Stimulated activated CD4-positive, alpha-beta T cell treated with anti-CD3 and anti-CD28 coated beads, Interleukin-1b, Interleukin-23, amount 100 ng/mL, for 48 hours (primary cell): ENCODE measurements at places on chromosomes 7 and 10.

GRCh38 chr10:67520924-67521520 is 175.0 kb downstream of the CTNNA3 start:
- DNase-seq = peak; percentile 6

GRCh38 chr7:155865830-155866525 is 53.7 kb upstream of the SHH start:
- no peak for DNase-seq

DNA sequence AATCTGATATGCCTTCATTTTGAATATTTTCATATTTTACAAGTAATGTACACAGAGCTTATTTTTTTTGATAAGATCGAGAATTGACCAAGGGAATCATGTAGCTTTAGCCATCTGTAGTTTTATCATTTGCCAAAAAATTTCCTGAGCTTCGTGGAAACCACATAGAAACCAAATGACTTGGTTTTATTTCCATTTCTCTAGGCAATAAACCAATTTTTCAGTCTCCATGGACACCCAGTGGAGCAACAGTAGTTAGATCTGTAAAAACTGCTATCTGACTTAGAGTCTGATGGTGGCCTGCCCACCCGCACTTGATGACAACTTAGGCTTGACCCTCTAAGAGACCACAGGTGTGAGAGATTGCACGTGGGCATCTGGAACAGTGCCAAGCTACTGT is 127.8 kb upstream of the CDK6 start:
- no peak for DNase-seq

GRCh38 chr7:155540553-155540952 is 5.8 kb downstream of the CNPY1 start:
- DNase-seq = no peak

- DNase-seq = no peak
Measured at GRCh38 chr10:132774181-132774901, 11.6 kb downstream of the NKX6-2 start.

DNA sequence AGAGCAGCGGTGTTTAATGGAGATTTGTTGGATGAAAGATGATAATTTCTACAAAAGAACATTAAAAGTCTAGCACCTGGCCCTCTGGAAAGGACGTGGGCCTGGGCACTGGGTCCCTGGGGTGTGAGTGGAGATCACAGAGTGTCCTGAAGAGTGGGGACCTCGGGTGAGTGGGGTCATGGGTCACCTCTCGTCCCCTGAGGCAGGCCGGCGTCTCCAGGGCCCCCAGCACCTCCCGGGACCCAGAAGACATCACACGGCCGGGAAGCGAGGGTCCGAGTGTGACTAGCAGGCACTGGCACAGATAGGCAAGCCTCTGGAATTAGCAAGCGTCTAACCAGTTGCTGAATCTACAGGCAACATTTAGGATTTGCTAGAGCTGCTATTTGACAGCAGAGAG is 257.2 kb downstream of the MAD1L1 start:
- DNase-seq = no peak

DNA sequence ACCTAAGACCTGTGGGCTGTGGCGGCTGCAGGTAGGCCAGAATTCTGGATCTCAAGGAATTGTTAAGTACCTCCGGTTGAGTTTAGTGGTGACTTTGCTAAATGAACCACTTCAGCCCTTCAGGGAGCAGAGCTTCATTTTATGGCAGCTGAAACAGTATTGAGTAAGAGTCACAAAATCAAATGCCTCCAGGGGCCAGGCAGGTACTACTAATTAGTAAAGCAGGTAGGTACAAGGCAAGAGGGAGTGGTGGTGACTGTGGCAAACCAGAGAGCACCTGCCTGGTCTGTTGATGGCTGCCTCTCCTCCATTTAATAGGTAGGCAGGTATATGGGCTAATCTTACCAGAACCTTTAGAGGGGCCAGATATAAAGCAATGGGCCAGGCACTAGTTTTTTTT is 118.8 kb downstream of the EMX2 start:
- no peak for DNase-seq

DNA sequence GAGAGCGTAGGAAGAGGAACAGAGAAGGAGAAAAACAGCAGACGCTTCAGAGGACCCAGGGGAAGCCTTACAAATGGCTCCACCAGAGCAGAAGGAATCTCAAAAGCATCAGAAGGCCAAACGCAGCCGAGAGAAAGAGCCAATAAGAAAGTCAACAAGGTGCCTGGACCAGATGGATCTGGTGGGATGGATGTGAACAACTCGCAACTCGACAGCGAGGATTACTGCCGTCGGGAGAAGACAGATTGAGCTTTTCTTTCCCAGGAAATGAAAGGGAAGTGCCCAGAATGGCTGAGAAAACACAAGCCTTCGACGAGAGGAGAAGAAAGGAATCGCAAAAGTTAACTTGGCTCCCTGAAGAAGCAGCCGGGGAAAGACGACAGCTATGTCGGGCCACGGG is 132.8 kb upstream of the MGMT start:
- no peak for DNase-seq

- no peak for DNase-seq
Measured at GRCh38 chr7:49707891-49708290, 65.5 kb upstream of the VWC2 start.

GRCh38 chr7:105257338-105257737 is 131.4 kb downstream of the SRPK2 start:
- no peak for DNase-seq

GRCh38 chr7:234708-235553 is 42.6 kb downstream of the FAM20C start:
- no peak for DNase-seq

DNA sequence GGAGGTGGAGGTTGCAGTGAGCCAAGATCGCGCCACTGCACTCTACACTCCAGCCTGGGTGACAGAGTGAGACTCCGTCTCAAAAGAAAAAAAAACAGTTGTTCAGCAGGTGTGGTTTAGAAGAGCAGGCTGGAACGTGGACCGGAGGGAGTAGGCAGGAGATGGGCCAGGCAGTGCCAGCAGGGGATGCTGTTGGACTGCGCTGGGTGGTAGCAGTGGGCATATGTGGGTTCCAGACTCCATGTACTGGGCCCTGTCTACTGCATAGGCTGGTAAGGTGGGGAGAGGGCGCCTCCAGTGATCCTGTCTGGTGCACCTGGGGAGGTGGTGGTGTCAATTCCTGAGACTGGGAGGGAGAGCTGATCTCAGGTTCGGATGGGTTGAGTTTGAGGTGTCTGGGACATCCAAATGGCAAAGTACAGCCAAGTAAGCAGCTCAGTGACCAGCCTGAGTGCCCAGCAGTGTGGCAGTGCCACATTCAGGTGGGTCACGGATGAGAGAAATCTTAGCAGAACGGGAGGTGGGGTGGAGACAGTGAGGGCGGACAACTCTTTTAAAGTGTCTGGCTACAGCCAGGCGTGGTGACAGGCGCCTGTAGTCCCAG is 25.9 kb downstream of the SFXN4 start:
- peak; percentile 28 for DNase-seq

GRCh38 chr7:139855498-139856270 is 26.6 kb downstream of the TBXAS1 start:
- DNase-seq = no peak

- DNase-seq = no peak
Measured at GRCh38 chr7:27614095-27614494, 48.6 kb downstream of the HIBADH start.

DNA sequence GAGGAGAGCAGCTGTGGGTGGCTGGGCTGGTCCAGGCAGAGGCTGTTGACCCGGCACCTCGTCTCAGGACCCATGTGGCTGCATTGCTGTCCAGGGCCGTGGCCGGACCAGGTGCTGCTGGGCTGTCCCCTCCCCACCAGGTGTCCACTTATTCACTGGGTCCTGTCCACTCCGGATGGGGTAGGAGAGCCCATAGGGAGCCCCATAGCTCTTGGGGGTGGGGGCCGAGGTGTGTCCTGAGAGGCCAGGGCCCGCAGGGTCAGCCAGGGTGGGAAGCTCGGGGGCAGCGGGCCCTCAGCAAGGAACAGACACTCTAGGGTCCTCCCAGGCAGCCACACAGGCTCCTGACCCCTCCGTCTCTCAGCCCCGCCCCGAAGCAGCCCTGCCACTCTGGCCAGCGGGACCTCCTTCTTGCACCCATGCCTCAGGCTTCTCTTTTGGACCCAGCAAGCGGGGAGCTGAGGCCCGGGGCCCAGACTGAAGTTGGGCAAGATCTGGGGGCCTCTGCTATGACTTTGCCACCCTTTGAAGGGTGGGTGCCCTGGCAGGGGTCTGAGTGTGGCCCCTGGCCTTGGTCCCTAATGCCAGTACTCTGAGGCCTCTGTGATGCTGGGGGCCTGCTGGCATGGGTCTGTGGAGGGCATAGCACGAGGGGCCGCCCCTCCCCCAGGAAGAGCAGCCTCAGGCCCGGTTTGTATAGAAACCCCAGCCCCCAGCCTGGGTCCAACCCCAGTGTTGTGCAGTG is 86.4 kb downstream of the NKX6-2 start:
- no peak for DNase-seq

DNA sequence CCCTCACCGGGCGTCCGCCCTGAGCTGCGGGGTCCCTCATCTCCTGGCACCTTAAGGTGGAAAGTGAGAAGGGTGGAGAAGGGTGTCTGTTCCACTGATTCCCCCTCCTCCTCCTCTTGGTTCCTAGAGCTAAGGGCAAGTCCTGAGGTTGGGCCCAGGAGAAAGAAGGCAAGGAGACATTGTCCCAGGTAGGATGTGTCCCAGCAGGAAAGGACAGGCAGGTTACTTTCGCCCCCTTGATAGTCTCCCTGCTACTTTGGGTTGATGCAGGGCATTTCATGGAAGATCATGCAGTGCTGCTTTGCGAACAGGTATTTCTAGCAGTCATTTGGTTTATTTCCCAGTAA is 582 bp downstream of the STEAP2 start:
- DNase-seq = no peak

- no peak for DNase-seq
Measured at GRCh38 chr10:598415-599170, 90.9 kb downstream of the DIP2C start.

DNA sequence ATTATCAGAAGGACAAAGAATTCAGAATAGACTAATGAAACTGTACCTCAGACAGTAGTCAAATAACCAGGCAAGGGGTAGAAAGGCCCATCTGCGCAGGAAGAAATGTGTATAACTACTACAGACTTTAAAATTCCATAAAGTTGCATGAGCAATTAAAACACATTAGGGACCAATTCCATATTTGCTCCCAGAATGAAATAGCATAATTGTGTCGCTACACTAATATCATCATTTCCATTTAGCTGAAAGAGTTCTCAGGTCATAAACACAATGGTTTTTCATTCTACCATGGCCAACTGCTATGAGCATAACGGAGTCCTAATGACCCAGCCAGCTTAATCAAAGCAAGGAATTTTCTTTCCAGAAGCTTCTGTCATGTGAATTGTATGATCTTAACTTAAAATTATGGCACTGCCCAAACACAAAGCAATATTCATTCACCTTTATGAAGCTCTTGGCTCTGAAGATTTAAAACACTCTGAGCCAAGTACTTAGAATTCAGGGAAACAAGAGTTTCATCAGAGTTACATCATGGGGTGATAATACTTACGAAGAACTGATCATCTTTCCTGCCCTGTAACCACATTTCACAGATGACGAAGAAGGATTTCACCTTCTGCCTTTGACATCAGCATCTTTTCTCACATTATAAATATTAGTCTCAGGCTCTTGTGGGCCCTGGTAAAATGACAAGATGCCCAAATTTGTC is 98.1 kb upstream of the DOCK1 start:
- DNase-seq = no peak

- DNase-seq = no peak
Measured at GRCh38 chr10:10330418-10330817, 687.3 kb upstream of the CELF2 start.

DNA sequence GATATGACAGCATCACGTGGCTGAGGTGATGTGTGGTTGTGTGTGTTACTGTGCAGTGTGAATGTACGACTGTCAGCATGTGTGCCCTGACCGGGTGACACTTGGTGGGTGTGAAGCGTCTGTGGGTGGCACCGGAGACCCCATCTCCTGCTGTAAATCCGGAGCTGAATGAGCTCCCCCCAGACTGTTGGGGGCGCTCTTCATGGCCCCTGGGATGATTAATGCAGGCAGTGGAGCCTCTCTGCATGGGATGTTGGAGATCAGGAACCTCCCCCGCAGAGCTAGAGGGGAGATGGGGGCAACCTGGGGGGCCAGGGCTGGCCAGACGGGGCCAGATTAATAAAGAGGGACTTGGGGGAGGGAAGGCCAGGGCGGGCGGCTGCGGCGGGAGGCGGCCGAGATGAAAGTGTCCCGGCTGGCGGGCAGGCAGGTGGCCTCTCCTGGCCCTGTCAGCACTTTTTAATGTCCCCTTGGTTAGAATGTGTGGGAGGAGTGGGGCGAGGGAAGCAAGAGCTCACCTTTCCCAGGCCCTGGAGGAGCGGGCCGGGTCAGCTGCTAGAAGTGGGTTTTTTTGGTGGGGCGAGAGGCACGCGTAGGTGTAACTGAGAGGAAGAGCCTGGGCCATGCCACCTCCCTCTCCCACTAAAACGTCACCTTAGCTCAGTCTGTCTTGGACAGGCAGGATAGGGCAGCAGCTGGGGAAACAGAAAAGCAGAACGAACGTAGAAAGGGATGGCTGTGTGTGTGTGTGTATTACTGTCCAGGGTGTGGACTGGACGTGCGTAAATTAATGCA is 34.1 kb downstream of the HIF1AN start:
- no peak for DNase-seq

DNA sequence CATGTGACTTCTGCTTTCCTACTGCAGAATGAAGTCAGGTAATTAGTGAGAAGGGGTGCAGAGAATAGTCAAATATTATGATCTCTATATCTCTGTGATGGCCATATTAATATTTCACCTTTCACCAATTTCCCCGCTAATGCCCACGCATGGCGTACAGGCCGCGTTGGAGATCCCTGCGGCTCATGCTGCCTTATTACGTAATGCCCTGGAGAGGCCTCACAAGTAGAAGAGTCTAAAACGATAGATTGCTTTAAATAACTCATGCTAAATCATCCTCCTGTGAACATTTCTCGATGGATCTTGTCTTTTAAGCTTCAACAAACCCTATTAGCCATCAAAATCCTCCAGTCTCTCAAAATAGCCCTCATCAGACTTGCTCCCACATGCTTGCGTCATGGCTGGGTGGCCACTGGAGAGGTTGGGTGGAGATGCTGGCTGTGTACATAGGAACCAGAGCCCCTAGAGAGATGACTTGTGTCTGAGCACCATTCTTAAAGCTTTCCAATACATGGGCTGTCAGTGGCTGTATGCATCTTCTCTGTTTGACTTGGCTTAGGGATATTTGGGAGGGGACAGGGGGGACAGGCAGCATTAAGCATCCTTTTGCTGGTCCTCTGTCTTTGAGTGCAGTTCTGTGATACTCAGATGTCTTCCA is 79.5 kb upstream of the INSYN2A start:
- no peak for DNase-seq

DNA sequence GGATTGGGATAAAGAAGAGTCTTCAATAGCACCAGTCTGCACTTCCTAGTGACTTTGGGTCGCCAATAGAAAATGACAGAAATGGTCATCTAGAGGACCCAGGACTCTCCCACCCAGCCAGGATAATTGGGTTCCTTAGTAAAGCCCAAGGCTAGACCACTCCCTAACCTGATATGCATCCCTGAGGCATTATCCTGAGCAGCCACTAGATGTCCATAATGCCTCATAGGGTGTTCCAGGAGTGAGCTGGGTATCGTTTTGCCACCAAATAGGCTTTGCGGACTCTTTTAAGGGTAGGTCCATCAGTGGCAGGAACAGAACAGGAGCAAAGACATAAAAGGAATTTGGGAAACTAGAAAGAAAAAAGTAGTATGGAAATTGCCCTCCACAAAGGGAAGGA is 4.5 kb upstream of the LRRC4 start:
- no peak for DNase-seq
